ENCODE measurements at places on chromosomes 16 and 17.
A peak's percentile ranks its signal among the peaks of the same experiment; 100 is the strongest.

DNA sequence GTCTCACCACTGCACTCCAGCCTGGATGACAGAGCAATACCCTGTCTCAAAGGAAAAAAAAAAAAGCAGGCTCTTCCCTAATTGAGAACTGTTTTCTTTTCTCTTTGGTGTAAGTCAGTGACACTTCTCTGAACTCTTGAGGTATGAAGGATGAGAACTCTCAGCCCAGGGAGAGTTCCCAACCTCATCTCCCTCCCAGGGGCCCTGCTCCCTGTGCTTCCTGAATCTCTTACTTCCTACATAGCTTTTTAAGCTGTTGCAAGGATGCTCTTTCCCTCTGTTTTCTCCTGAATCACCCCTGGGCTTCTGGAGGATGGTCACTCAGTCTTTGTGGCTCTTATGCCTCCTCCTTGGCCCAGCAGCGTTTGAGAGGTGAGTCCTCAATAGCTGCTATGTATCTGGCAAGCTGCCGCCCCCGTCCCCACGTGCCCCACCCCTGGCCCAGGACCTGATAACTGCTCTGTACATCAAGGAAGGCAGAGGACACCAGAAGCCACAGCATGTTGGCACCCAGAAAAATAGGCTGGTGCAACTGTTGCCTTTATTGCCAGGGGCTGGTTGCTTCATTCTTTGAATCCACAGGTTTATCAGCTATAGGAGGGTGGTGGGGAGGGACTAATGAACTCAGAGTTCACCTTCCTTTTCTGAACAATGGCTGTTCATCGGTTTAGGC, 24.0 kb downstream of the IGF2BP1 start:
- DNase-seq: no peak

- DNase-seq: no peak
These were observed 659.9 kb upstream of the SOX9 start for GRCh38 chr17:71460943-71461342.

- no peak for DNase-seq
These were observed 6.6 kb downstream of the IL21R start for GRCh38 chr16:27408602-27409031.

DNA sequence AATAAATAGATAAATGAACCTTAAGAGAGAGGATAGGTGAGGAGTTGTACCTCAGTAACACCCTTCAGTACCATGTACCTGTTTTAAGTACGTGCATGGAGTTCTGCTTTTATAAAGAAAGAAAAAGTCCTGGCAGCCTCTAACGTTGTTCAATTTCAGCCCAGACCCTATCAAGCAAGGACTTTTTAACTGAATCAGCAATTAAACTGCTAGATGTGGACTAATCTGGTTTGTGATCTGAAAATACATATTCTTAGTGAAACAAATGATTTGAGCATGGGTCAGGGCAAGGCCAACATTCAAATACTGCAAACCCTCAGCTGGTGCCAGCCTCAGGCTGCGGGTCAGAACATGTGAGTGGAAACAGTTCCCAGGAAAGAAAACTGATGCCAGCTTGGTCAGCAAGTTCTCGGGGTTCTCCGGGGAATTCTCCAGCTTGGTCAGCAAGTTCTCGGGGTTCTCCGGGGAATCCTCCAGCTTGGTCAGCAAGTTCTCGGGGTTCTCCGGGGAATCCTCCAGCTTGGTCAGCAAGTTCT, 84.5 kb downstream of the MRM3 start:
- no peak for DNase-seq

- no peak for DNase-seq
These were observed 358.3 kb upstream of the SALL1 start for GRCh38 chr16:51509336-51509735.

DNA sequence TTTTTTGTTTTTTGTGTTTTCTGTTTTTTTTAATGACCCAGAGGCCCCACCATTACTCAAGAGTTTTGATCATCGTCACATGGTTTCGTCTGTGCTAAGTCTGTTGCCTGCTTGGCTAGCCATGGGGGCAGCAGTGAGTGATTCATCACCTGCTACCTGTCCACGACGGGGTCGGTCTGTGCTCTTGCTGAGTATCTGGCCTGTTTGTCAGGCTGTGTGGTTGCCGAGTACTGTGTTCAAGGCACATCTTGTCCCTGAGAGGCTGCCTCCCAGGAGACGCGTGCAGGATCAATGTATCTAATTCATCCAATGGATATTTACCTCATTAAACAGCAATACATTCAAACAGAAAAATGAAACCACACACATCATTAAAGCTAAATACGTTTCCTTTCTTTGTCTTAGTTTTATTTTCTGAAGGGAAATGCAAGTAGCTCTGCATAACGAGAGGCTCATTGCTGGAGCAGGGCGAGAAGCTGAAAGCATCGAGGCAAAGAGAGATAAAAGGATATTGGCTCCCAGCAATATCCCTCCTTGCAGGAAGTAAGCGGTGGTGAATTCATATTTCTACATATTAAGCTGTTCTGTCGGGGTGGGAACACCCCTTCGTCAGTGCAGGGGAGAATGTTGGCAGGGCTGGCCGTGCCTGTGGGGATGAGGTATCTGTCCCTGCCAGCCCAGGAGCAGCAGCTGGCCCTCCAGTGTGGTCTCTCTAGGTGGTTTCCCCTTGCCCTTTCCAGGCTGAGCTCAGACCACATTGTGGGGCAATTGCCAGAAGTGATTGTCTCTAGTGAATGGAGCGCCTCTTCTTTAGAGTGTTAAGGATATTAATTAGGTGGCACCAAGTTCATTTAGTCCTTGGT, 166.2 kb upstream of the ASIC2 start:
- DNase-seq: no peak

GRCh38 chr16:74051-74746, 1.8 kb upstream of the RHBDF1 start:
- DNase-seq: no peak

DNA sequence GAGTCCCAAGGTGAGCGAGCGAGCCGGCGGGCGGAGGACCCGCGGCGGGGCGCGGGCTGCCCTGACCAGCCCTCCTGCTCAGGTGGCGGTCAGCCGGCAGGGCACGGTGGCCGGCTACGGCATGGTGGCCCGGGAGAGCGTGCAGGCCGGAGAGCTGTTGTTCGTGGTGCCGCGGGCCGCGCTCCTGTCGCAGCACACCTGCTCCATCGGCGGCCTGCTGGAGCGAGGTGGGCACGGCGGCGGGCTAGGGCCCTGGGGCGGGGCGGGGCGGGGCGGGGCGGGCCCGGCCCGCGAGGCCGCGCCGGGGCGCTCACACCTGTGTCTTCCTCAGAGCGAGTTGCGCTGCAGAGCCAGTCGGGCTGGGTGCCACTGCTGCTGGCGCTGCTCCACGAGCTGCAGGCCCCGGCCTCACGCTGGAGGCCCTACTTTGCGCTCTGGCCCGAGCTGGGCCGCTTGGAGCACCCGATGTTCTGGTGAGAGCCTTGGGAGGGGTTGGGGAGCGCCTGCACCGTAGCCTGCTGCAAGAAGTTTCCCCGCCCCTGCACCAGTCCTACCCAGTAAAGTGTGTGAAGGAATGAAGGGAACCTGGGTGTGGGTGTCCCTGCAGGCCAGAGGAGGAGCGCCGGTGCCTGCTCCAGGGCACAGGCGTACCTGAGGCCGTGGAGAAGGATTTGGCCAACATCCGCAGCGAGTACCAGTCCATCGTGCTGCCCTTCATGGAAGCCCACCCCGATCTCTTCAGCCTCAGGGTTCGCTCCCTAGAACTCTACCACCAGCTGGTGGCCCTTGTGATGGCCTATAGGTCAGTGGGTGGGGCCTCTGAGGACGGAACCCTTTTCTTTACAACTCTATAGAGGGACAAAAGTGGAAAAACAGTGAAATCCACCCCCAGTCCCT, 802 bp downstream of the SETD6 start:
- peak; percentile 46 for DNase-seq

DNA sequence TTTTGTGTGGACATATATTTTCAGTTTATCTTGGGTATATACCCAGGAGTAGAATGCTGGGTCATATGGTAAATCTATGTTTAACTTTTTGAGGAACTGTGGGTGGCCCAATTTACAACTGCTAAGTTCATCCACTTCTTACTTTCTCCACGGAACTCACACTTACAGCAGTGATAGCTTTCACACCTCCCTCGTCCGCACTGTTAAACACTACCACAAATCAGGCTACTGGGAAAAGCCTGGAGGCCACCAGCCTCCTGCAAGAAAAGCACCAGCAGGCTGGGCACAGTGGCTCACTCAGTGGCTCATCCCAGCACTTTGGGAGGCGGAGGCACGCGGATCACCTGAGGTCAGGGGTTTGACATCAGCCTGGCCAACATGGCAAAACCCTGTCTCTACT, 14.7 kb upstream of the ZG16 start:
- no peak for DNase-seq

- DNase-seq: no peak
These were observed 571 bp upstream of the NME1 start for GRCh38 chr17:51152766-51153209.

GRCh38 chr16:3029491-3030221, 5.8 kb downstream of the THOC6 start:
- no peak for DNase-seq

DNA sequence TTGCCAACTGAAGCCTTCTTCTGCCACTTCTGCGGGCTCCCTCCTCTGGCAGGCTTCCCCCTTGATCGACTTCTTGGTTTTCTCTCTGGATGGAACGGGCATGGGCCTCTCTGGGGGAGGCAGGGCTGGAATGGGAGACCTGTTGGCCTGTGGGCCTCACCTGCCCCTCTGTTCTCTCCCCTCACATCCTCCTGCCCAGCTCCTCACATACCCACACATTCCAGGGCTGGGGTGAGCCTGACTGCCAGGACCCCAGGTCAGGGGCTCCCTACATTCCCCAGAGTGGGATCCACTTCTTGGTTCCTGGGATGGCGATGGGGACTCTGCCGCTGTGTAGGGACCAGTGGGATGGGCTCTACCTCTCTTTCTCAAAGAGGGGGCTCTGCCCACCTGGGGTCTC, 6.5 kb upstream of the LASP1NB start:
- no peak for DNase-seq

- DNase-seq: no peak
These were observed 10.9 kb upstream of the HS3ST6 start for GRCh38 chr16:1929105-1929504.

- no peak for DNase-seq
These were observed 532.7 kb upstream of the CDH8 start for GRCh38 chr16:62568926-62569325.

DNA sequence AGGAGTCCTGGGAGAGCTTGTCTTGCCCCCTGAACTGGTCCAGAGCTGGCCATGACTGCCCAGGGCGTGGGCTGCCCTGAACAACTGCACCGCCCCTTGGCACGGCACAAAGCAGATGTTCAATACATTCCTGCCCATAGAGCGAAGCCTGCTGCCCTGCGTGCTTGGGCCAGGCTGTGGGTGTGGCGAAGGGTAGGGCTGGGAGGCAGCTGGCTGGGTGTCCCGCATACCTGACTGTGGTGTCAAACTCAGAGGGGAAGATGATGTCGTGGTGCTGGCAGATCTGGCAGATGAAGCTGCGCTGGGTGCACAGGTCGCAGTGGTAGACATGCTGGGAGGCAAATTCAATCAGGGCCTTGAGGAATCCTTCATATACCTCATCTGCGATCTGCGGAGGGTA, 124.2 kb upstream of the SMURF2 start:
- no peak for DNase-seq

DNA sequence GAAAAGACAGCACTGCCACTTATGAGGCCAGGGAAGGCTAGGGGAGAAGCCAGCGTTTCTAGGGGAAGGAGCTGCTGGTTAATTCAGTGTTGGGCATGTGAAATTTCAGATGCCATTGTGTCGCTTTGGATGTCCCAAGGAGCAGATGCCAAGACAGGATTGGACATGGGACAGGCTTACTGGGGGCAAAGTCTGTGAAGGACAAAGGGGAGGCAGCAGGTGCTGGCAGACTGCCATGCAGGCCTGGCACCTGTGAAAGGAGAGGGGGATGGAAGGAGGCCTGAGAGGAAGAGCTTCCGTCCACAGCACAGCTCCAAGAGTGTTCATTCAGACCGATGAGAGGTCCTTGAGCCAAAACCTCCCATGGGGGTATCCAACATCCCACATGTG, 255.5 kb upstream of the RPL38 start:
- DNase-seq: no peak

DNA sequence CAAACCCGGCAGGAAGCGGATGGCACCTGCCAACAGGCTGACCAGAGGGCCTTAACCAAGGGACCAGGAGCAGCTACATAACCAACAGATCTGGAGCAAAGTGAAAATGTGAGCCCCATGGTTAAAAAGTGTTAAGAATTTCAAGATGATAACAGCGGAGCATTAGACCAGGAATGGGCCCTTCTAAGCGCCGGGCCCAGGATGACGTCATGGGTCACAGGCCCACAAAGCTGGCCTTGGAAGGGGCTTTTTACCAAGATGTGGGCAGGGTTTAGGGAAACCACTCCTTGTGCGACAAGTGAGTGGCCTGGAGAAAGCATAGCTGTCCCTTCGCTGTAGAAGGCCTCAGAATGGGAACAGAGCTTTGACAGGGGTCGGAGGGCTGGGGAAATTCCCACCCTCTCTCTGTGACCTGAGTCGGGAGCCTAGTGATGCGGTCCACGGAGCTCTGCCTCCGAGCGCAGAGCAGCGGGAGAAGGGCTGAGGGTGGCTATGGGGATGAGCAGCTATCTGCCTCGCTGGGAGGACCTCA, 84.4 kb upstream of the RPL38 start:
- DNase-seq: no peak

GRCh38 chr16:47578033-47578432, 116.9 kb downstream of the PHKB start:
- DNase-seq: no peak
